Stimulated activated CD4-positive, alpha-beta T cell treated with anti-CD3 and anti-CD28 coated beads, Interleukin-12 subunit alpha, Interleukin-12 subunit beta, amount 100 ng/mL, for 24 hours (primary cell): ENCODE measurements at places on chromosomes 1 and 21.

GRCh38 chr1:39418236-39418635 lies 73.2 kb upstream of the BMP8A start:
- DNase-seq = no peak

DNA sequence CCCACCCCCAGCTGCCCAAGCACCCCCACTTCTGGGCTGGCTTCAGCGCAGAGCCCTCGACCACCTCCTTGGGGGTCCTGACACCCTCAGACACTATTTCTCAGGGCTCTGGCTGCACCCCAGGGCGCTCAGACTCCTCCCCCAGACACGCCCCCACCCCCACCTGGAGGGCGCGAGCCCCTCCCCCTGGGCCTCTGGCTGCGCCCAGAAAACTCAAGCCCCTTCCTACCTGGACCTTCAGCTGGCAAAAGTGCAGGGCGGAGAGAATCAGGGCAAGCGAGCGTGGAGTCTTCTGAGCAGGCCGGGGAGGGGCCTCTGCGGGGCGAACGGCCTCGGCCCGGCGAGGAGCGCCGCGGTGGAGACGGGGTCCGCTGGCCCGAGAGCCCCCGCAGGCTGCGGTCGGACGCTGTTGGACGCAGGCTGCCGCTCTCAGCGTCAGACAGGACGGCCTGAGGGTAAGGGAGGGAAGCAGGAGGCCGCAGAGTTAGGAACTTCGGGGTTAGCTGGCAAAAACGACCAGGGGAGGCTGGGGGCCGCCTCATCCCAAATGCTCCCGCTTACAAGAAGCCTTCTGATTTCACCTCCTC lies 17.4 kb upstream of the NBPF1 start:
- no peak for DNase-seq

DNA sequence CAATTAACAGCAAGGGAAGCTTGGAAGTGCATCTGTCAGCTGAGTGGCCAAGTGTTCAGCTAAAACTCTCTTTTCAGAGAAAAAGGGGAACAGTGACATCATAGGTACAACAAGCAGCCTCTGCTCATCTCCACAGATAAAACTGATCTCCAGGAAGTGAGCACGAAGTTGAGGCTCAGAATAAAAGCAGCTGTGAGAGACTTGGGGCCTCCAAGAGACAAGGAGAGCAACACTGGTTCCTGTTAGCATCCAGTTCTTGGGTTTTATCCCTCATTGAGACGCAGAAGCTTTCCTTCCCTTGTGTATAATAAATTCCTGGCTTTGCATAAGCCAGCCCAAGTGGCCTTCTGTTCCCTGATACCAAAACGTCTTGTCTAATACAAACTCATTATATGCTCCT lies 20.0 kb upstream of the CNN3 start:
- DNase-seq = no peak

GRCh38 chr1:206723805-206724472 lies 39.2 kb downstream of the MAPKAPK2 start:
- DNase-seq = no peak

GRCh38 chr1:39214021-39214713 lies 9.7 kb downstream of the MACF1 start:
- no peak for DNase-seq

DNA sequence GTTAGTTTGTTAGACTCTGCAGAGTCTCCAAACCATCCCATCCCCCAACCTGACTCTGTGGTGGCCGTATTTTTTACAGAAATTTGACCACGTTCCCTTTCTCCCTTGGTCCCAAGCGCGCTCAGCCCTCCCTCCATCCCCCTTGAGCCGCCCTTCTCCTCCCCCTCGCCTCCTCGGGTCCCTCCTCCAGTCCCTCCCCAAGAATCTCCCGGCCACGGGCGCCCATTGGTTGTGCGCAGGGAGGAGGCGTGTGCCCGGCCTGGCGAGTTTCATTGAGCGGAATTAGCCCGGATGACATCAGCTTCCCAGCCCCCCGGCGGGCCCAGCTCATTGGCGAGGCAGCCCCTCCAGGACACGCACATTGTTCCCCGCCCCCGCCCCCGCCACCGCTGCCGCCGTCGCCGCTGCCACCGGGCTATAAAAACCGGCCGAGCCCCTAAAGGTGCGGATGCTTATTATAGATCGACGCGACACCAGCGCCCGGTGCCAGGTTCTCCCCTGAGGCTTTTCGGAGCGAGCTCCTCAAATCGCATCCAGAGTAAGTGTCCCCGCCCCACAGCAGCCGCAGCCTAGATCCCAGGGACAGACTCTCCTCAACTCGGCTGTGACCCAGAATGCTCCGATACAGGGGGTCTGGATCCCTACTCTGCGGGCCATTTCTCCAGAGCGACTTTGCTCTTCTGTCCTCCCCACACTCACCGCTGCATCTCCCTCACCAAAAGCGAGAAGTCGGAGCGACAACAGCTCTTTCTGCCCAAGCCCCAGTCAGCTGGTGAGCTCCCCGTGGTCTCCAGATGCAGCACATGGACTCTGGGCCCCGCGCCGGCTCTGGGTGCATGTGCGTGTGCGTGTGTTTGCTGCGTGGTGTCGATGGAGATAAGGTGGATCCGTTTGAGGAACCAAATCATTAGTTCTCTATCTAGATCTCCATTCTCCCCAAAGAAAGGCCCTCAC lies at the start of gene OLIG2:
TSS of gene OLIG2 (plus strand) at position 447 of the 954 bp plus-strand sequence. CDS start 928 bp downstream, outside the sequence.
- DNase-seq = no peak

DNA sequence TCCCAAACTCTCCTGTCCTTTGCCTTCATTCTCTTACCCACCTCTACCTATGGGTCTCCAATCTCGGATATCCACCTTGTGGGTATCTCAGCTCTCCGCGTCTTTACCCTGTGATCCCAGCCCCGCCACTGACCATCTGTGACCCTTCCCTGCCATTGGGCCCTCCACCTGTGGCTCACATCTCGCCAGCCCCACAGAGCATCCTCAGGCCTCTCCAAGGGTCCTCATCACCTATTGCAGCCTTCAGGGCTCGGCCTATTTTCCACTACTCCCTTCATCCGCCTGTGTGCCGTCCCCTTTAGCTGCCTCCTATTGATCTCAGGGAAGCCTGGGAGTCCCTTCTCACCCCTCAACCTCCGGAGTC lies 11.1 kb downstream of the BCAN start:
- no peak for DNase-seq

DNA sequence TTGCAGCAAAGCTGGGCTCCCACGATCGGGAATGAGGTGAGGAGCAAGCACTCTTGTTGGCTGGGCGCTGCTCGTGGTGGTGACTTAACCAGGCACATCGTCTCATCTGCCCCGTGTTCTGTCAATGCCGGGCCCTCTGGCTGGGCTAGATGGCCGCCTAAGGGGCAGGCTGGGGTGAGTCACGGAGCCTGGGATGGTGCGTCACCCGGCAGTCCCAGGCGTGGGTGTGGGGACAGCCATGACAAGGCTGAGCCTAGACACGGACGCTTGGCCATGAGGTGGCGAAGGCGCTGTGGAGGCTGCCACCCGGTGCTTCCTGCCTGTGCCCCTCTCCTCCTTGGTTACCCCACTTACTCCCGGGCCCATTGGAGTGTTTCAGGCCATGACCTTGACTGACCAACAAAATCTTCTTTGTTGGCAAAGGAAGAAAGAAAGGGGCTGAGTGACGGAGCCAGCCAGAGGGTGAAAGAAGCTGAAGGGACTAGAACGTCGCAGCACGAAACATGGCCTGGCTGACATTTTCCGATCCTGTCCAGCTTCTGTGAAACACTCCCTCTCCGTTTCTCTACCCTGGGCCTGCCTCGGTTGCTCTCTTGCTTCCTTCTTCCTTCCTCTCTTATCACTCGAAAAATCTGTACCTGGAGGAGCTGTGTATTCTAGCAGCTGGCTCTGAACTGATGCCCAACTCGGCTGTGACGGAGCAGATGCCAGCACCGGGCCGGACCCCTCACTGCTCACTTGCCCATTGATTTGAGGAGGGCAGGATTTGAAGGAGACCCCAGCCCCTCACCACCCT lies 596 bp downstream of the CD247 start:
- peak; percentile 75 for DNase-seq

DNA sequence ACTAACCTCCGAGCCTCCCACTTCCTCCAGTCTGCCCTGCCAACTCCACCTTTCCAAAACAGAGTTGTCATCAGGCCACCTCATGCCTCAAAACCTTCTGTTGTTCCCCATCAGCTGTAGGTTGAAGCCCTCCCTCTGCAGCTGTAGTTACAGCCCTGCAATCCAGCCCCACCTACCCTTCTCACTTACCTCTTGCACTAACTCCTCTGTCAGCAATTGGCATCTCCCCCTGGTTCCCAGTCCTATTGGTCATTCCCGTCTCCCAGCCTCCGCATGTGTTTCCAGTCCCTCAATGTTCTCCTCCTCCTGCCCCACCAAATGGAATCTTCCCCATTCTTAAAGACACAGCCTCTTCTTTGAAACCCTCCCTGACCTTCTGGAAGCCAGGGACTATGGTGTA lies 100.1 kb upstream of the GCLM start:
- no peak for DNase-seq

- DNase-seq = no peak
Observed at GRCh38 chr21:44356636-44357035, 3.2 kb downstream of the TRPM2 start.

DNA sequence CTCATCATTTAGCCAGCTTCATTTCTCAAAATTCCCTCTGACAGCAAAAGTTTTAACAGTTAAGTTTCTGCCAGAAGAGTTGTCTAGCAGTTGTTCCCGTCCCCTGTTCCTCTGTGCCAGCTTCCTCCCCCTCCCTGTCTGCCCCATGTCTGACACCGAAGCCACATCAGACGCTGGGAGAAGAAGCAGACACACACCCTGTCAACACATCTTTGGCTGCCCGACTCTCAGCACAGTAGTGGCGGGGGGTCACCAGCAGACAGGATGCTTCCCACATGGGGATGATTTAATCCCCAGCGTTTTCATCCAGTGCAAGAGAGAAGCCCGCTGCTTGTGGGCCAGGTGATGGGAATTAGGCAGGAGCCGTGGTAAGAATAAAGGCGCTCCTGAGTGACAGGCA lies 379.4 kb upstream of the RUNX1 start:
- peak; percentile 10 for DNase-seq

DNA sequence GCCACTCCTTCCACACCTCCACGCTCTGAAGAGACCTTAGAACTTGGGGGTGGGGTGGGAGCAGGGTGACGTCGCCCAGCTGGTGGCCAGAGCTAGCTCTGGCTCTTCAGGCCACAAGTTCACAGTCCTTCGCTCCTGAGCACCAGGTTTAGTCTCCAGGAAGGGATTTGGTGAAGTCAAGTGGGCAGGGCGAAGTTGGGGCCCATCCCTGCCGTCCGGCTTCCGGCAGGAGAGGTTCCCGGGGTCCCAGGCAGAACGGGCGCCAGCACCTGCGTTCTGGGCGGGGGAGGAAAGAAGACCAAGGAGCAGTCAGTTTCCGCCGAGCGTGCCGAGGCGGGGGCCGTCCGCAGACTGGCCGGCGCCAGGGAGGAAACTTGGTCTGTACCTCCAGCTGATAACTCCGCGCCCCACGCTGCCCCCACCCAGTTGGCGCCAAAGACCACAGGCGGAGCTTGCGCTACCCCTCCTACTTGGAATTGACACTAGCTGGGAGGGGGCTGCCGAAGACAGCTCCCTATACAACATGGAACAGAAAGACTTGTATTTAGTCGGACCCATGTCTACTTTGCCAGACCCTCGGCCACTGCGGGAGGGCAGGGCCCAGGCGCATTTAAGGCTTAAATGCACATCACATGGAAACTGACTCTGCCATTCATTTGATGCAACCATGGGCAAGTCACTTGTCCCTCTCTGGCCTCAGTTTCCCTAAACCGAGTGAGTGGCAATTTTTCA lies 995 bp downstream of the ID3 start:
- no peak for DNase-seq

DNA sequence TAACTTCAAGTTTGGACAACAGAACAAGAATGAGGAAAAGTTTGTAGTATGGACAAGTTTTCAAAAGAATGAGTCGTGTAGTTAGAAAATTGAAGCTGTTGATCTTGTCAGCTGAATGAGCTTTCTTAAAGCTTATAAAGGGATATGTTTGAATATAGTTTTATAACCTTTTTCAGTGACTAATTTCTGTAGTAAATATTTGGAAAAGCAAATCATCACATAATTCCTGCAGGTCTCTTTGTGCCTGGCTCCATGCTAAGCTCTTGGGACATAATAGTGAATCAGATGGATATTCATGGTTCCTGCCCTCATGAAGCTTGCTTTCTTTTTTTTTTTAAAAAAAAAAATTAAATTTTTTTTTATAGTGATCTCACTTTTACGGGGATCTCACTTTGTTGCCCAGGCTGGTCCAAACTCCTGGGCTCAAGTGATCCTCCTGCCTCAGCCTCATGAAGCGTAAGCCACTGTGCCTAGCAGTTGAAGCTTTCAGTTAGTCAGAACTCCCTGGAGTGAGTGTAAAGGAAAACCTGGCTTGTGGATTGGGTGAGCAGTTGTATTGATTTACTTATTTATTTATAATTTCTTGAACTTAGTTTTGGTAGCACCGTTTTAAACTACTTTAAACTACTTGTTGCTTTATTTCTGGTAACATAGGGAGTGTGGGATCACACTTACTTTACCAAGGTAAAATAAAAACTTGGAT lies 15.5 kb downstream of the DYRK1A start:
- DNase-seq = no peak

DNA sequence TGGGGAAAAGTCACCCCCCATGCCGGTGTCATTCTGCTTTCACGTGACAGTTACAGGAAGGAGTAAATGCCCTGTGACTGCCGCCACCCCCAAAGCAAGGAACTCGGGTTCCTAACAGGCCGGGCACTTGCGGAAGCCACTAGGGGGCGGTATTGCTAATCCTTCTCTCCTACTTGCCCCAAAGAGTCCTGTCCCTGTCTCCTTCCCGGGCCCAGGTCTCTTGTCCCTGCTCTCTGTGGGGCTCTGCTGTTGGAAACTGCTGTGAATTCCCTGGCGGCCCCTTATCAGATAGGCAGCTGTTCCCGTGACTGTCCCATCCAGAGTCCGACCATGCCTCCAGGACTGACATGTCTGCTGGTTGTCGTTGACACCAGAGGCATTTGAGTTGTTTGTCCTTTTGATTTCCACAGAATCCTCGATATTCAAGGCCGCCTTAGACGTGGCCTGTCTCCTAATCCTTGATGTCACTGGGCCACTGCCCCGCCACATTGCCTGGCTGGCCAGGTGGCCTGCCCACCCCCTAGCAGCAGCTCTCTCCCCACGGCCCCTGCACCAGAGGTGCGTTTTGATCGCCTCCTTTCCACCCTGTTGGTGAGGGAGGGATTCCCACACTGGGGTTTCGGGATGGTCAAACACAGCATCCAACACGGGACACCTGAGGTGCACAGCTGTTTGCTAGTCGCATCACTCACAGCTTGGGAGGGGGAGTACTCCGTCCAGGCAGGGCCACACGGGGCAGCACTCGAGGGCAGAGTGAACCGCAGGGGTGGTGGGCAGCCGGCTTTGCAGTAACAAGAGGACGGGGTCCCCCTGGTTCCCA lies 37.3 kb downstream of the CHAF1B start:
- no peak for DNase-seq

GRCh38 chr1:184854496-184855140 lies 100.0 kb upstream of the EDEM3 start:
- no peak for DNase-seq

- no peak for DNase-seq
Observed at GRCh38 chr21:32311621-32312020, 13.0 kb downstream of the MRAP start.

DNA sequence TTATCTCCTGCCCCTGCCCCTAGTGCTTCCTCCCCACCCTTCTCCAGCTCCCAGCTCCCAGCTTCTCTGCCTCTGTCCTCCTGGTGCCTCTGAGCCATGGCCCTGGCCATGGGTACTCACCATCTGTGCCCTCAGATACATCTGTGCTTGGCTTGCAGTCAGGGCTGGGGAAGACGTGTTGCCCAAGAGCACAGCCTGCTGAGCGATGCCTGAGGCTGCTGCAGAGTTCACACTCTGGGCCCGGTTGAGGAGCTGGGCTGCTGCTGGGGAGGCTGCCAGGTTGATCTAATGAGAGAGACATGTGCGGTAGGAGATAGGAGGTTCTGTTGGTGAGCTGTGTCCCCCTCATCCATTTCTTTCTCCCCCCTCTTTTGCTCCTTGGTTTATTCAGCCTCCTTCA lies 49.4 kb upstream of the A3GALT2 start:
- DNase-seq = no peak

- no peak for DNase-seq
Observed at GRCh38 chr1:44829506-44830384, 13.3 kb downstream of the PTCH2 start.
